ENCODE measurements at places on chromosomes 4 and X.

DNA sequence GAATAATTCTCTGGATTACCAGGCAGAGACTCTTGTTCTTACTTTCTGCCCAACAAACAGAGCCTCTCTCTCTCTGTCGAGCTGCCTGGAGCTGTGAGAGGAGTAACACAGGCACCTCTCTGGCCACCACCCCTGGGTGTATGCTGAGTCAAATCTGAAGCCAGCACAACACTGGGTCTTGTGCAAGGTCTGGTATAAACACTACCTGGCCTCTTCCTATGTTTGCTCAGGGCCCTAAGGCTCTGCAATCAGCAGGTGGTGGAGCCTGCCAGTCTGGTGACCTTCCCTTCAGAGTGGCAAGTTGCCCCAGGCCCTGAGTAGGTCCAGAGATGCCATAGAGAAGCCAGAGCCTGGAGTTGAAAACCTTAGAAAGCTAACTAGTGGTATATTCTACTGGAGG, 139.9 kb downstream of the CPXCR1 start:
- no peak for DNase-seq

DNA sequence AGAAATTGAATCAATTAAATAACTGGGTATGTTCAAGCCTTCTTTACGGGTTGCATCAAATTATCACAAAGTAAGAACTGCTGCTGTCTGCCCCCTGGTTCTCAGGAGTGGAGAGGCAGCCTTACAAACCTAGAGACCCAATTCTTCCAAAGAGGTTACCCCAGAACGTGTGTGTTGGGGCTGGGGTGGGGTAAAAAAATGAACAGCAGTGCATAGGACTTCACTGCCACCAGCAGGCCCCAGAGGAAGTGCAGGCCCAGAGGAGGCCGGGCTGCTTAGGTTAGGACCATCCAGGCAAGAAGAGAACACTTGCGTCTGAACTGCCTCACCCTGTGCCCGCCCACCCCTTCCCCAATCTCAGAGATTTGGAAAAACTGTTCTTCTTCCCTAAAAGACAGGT, 1.5 kb upstream of the NWD2 start:
- no peak for DNase-seq

DNA sequence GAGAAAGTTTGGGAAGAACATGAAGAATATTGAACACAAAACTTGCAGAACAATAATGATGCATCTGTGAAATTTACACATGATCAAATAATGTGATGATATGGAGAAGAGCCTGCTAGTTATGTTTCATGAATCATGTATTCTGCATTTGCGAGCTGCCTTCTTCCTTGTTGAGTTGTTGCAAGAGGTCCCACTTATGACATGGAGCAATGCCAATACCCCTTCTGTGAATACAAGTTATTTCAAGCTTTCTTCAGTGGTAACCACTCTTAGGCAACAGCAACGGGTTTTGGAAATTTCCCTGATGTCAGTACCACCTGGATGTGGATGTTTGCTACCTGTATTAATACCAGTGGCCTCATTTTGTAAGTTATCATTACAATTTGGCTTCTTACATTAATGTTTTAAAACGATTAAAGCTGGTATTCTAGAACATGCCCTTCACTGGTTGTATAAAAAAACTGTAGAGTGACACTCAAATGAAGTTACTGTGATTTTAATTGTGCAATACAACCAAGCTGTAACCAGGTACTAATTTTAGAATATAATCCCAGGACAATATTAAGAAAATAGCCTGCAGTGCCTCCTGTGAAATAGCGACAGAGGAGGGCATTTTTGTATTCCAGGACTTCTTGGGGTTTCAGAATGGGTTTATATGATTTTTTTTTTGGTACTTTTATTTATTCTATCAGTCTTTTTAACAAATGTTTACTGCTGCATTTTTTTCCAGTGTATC, 25.3 kb downstream of the IQCM start:
- DNase-seq: no peak

DNA sequence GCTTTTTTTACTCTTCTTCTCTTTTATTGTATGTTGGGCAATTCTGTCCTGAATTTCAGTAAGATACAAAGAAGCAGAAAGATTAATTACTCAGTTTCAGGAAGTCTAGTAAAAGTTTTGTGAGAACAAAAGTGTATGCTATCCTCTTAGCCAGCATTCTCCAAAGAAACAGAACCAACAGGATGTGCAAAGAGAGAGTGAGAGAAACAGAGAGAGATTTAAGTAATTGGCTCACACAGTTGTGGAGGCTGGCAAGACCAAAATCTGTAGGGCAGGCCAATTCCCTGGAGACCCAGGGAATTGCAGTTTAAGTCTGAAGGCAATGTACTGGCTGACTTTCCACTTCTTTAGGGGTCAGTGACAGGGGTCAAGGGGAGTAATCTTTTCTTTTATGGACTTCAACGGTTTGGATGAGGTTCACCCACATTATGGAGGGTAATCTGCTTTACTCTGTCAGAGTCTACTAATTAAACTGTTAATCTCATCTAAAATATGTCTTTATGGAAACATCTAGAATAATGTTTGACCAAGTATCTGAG, 59.2 kb upstream of the SLC39A8 start:
- DNase-seq: no peak

- DNase-seq: no peak
Observed at GRCh38 chr4:2768921-2769336, 12.8 kb upstream of the TNIP2 start.

DNA sequence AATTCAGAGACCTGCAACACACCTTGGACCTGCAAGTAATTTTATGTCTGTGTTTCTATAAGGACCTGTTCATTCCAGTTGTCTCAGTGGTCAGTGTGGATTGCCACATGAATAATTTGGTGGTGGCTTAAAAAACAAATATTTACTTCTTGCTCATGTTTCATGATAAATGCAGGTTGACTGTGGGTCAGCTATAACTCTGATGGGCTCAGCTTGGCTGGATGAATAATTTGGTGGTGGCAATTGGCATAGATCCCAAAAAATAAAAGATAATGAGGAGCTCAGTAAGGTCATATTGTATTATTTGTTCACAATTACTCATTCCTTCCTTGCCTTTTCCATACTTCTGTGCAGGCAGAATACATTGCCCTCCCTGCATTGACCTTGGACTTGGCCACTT, 18.9 kb upstream of the SCRG1 start:
- DNase-seq: no peak

GRCh38 chrX:119055687-119056086, 17.1 kb upstream of the CT47C1 start:
- no peak for DNase-seq

GRCh38 chr4:76634220-76634619, 199.2 kb downstream of the SHROOM3 start:
- DNase-seq: no peak

DNA sequence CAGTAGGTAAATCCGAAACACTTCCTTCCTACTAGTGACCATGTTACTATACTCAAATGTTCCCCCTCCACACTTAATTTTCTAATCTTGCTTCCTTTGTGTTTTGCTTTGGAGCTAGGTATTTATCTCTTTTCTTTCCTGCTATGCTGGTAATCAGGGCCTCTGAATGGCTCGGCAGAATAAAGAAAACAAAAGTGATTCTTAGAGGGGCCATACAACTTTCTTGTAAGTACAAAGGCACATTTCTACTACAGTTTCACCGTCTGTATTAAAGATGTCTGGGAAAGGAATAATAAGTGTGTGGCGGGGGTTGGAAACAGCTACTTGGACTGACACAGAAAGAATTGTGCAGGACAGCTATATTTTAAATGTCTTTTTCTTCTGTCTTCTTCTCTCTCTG, 50.3 kb downstream of the GPC3 start:
- no peak for DNase-seq

DNA sequence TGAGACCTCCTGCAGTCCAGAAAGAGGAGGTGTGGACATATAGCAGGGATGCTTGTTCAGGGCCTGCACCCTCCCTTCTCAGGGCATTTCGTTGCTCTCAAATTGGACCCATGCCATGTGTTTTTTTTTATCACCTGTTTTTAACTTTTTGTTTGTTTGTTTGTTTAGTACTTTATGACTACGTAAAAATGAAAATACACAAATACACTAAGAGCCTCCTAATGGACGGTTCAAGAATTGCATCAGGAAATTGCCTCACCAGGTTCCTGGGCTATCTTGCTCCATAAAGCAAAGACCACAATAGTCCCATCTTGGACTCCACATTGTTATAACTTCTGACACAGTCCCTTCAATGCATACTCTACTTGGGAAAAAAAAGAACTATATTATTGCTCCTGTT, 1685.9 kb upstream of the TENM3 start:
- DNase-seq: no peak

DNA sequence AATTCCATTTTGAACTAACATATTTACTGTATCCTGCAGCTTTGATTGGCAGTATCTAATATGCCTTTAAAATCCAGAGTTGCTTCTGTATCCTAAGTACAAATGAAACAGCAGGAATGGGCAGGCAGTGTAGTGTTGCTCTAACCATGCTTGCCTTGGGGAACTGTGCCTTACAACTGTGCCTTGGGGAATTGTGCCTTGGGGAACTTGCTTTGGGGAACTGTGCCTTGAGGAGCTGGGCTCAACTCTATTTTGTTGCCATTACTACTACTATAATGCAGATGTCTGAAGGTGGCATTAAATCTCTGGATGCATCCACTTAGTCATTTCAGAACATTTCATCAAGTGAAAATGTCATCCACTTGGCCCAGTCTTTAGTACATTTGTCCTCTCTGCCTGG, 6.9 kb downstream of the CXCL3 start:
- DNase-seq: no peak

GRCh38 chrX:125757794-125758564, 408.1 kb downstream of the DCAF12L2 start:
- no peak for DNase-seq

DNA sequence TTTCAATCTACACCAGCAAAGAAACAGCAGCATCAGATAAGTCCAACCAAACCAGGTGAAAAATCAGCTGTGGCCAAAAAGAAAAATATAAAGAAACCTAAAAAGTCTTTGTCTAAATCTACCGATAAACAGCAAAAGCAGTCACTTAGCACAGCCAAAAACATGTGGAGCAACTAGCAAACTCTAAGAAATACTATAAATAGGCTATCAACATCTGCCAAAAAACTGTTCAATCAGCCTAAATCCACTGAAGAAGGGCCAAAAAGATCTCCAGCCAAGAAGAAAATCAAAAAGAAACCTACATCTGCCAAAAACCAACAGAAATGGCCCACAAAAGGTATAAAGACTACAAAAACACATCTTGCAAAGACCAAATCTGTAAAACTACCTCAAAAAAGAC, 36.7 kb upstream of the CABS1 start:
- no peak for DNase-seq

- DNase-seq: no peak
Observed at GRCh38 chrX:45614853-45615252, 414.2 kb upstream of the DIPK2B start.

GRCh38 chrX:20132666-20133065, 9.0 kb downstream of the EIF1AX start:
- no peak for DNase-seq

- no peak for DNase-seq
Observed at GRCh38 chrX:50913520-50913919, 3.0 kb downstream of the BMP15 start.

GRCh38 chr4:184815046-184815877, 10.5 kb downstream of the ACSL1 start:
- no peak for DNase-seq

GRCh38 chr4:168516841-168517240, 20.0 kb downstream of the PALLD start:
- DNase-seq: no peak

DNA sequence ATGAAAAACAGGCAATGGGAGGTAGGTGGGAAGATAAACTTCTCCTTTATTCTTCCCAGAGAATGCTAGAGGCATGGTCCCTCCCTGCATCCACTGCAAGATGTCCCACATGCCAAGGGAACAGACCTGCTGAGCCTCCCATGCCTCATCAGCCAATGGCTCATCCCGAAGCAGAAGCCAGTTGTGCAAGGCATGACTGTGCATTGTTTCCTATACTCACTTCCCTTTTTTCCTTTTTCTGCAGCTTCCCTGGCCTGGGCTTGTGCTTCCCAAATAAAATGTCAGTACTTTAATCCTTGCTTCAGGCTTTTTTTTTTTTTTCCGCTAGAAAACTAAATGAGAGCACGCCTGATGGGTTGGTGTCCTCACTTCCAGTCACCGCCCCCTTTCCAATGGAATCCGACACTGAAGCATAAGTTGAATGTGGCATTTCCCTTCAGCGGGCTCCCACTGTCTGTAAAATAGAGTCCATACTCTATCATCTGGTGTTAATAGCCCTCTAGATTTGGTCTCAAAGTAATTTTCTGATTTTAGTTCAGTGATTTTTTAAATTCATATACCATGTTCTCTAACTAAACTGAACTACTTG, 239.0 kb upstream of the JADE1 start:
- DNase-seq: no peak

DNA sequence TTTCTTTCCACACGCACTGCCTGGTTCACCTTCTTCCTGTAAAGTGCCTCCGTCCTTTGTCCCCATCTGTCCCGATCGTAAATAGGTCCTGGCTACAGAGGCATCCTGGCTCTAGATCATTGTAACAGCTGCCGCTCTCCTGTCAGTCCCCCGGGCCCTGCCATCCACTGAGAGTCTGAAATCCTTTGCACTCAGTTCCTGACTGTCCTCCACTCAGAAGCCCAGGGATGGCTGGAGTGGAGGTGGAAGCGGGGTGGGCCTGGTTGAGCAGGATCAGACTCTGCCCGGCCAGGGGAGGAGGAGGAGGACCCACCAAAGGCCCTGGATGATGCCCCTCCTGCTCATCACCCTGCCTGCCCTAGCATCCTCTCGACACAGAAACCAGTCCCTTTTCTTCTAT, 29.8 kb downstream of the PIGG start:
- DNase-seq: no peak

GRCh38 chrX:69289046-69289792, 124.0 kb upstream of the PJA1 start:
- DNase-seq: no peak

DNA sequence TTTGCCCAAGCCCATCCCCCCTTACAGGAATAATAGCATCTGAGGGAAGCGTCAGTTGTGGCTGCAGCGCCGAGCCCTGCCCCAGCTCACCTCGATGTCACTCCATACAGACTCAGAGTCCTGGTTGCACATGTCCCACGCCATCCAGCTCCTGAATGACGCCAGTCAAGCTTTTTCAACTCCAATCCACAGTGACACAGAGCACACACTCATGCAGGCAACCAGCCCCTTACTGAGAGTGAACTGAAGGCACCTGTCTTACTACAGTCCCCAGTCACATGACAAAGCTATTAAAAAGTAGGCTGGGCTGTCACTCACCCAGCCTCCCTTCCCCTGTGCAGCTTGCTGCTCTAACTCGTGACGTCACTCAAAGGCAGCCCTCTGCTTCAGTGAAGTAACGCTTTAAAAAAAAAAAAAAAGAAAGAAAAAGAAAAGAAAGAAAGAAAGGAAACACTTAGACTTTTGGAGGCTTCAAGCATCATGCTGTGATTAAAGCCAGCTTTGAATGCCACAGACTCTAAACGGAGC, at the start of gene PPARGC1A:
TSS of gene PPARGC1A (minus strand) at position 234 of the 528 bp plus-strand sequence. CDS start at position 144, 90 bp downstream.
- no peak for DNase-seq

- no peak for DNase-seq
Observed at GRCh38 chr4:147820975-147821374, 89.1 kb downstream of the ARHGAP10 start.
